Thymus (tissue), 14 donors: ENCODE measurements at places on chromosomes 7 and 10. TPM values are rescaled to one million over a fixed set of nuclear protein-coding genes. Genes with fewer than 3 reads are reported as not detected.

DNA sequence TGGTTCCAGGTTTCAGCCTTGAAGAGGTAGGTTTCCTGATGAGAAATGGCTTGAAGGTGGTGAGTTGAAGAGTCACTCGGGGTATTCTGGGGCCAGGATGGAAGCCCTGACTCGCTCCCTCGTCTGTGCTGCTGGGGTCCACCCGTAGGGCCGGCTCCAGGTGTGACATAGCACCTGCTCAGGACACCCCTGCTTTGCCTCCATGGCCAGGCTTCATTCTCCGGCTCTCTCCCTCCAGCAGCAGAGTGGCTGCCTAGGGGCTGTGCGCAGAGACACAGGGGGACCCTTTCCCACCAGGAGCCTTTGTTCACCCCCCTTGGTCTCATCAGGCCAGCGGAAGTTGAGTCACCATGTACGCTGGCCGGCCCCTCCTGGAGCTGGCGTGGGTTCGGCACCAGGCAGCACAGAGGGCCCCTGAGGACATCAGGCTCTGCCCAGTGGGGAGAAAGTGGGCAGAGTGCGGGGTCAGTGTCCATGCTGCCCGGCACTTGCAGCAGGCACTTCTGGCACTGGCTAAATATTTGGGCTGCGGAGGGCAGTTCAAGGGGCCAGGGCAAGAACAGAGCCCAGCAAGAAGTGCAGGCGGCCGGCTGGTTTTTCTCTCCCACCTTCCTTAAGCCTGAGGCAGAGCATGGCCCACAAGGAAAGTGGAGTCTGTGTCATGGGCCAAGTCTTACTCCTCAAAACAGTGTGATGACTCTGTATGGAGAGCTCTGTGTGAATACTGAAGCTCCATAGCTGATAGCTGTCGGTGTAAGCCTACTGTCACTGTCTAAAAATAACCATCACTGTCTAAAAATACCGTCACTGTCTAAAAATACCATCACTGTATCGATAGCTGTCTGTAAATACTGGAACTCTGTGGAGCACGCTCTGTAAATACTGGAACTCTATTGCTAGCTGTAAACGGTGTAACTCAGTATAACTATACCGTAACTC, 3.7 kb upstream of the PRKAR1B start:
- DNase-seq: no peak

- no peak for DNase-seq
Measured at GRCh38 chr10:104077663-104078151, 8.0 kb downstream of the COL17A1 start.

- no peak for DNase-seq
Measured at GRCh38 chr10:52082307-52082706, 231.8 kb upstream of the DKK1 start.

DNA sequence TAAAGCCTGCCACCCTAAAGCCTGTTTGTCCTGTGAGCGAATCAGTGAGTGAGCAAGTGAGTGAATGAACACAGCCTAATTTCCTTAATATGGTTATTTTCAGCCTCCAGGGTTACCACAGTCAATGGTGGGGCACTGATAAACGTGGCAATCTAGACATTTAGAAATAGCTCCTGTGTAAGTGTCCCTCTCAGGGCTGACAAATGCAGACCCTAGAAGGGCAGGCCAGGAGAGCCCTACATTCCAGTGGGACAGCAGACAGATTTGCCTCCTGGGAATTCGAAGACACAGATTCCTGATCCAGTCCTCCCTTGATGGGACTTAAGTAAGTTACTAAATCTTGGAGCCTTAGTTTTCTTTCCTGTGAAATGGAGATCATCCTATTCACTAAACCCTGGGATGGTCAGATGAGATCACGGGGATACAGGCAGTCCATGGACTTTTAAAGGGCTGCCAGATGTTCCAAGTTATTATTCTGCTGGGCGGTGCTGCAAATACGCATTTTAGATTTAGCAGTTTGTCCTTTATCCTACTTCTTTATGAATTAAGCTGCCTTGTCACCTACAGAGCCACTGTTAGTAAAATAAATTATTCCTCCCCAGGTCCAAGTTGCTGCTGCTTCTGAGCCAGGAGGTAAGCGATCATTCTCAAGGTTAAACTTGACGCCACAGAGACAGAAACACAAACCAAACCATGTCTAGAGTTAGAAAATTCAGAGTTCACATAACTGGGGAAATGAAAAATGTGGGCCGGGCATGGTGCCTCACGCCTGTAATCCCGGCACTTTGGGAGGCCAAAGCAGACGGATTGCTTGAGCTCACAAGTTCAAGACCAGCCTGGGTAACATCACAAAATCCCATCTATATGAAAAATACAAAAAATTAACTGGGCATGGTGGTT, 54.8 kb upstream of the TM9SF3 start:
- DNase-seq: no peak

GRCh38 chr7:134935701-134936100, 50.6 kb upstream of the AGBL3 start:
- no peak for DNase-seq

- DNase-seq: no peak
Measured at GRCh38 chr7:7569615-7570014, 2.9 kb downstream of the MIOS start.

DNA sequence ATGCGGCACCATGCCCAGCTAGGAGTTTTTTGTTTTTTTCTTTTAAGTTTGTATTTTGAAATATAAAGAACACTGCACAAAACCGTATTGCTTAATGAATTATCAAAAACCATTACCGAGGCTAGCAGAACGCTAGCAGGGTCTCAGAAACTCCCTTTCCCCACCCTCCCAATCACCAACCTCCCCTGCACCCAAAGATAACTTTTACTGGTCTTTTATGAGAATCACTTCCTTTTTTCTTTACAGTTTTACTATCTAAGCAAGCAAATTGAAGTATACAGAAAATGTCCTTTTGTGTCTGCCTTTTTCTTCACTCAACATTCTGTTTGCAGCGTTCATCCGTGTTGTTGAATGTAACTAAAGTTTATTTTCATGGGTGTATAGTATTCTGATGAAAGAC, 13.4 kb downstream of the HIP1 start:
- DNase-seq: no peak

GRCh38 chr7:109101332-109101731, 531.7 kb downstream of the DNAJB9 start:
- no peak for DNase-seq

DNA sequence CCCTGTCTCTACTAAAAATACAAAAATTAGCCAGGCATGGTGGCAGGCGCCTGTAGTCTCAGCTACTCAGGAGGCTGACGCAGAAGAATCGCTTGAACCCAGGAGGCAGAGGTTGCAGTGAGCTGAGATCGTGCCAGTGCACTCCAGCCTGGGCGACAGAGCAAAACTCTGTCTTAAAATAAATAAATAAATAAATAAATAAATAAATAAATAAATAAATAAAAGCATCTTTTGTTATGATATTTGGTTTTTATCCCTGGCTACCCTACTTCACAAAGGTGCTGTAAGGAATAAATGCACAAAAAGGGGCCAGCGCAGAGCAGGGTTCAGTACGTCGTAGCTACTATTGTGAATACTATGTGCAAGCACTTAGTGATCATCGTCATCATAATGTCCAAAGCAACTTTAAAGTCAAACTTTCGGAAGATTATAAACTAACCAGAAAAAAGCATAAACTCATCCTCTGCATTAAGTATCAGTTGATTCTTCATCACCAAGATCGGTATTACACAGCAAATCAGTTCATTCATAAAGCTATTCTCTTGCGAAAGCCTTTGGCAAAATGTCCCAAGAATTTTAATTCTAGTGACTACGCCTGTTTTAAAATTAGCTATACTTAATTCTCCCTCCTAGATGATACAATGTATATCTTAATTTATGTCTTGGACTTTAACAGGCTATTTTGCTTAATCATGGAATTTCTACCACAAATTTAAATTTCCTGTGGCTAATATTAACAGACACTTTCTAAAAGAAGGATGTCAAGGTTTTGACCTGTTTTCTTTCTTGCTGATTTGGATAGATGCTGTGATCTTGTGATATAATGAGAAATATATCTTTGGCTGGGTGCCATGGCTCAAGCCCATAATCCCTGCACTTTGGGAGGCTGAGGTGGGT, 7.6 kb upstream of the NFE2L3 start:
- DNase-seq: no peak

DNA sequence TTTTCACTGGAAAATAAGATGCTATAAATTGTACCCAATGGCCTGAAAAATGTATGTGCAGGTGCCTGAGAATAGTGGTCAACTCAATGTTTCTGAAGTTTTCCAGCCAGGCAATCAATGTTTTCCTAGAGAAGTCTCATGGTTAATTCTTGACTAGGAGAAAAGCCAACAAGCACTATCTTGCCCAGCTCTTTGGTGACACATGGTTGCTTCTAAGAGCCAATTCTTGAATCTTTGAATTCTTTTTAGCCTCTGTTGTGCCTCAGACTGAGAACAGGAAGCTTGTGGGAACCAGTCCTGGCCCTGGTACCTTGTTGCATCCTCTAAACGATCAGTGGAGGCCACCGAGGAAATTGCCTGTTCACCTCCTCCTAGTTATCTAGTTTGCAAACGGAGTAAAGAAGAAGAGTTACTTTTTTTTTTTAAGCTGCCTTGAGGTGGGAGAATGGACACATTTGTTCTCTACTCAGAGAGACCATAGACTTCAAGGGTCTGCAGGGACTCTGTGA, 144.0 kb upstream of the MKLN1 start:
- DNase-seq: no peak

- DNase-seq: no peak
Measured at GRCh38 chr7:94264756-94265155, 129.9 kb upstream of the COL1A2 start.

- DNase-seq: no peak
Measured at GRCh38 chr7:5425507-5426225, 2.0 kb upstream of the TNRC18 start.

DNA sequence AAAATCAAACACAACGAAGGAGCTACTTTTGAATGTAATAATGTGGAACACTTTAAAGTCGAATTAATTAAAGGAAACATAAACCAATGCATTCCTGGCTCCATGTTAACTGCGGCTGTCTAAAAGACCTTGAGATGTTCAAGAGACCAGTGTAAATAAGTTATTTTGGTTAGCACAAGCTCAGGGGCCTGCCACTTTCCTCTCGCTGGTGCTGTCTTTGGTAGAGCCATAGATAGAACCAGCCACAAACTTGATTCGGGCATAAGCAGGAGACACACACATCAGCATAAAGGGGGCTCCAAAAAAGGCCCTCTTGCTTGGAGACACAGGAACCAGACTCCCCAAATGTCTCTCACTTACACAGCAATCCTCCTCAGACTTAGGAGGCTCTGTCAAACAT, 121.6 kb upstream of the TBX20 start:
- DNase-seq: no peak

GRCh38 chr10:10914144-10914543, 103.5 kb upstream of the CELF2 start:
- no peak for DNase-seq

DNA sequence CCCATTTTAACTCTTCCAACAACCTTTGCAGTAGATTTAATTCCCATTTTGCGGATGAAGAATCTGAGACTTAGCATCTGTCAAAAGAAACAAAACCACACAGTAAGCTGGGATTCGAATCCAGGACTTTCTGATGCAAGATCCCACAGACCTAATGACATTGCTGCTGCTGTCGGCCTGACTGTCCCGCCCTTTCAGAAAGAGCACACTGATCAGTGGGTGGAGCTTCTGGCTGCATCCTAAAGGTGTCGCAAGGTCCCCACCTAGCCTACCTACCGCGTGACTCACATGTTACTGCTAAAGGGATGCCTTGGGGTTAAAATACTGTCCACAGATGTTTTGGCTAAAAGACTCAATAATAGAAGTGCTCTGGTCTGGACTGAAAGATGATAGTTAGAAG, 134.7 kb downstream of the EMX2 start:
- DNase-seq: no peak

DNA sequence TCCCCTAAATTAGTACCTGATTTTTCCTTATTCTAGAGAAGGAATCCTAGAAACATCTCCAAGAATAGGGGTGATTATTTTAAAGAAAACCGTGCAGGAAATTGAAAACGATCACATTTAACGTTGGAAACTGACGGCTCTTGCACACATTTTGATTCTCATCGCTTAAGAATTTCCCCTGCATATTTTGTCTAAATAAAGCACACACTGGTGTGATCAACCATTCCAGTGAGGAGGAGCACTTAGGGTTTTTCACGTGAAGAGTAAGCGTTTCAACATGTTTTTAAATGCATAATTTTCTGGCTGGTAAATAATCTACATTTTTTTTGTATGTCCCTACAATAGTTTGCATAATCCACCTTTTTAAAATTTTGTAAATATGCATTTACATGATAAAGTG, 229.7 kb upstream of the PFKP start:
- DNase-seq: no peak

GRCh38 chr10:70145166-70145665, 1.3 kb downstream of the TYSND1 start:
- DNase-seq: no peak

- no peak for DNase-seq
Measured at GRCh38 chr7:122849322-122849956, 36.8 kb downstream of the CADPS2 start.

- no peak for DNase-seq
Measured at GRCh38 chr10:110985497-110986275, 66.3 kb downstream of the SHOC2 start.

DNA sequence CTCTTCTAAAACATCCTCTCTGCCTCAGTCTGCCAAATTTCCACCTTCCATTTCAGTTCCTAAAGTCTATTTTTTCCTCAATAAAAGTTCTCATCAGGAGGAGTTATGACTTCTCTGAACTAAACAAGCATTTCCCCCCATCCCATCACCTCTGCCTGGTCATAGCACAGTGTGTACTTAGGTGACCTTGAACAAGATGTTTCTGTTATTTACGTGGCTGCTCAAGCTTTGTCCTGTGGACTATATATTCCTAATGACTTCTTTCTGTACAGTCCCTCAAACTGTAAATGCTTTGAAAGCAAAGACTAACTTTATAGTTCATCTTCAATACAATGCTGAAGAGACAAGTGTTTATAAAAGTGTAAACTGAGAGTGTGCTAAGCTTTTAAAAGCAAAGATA, 166.9 kb downstream of the CPEB3 start:
- no peak for DNase-seq

Gene CNPY1
- not detected for total RNA-seq

Gene CCDC7
- 31.0 TPM for total RNA-seq

Gene NUTM2E
- 0.42 TPM for total RNA-seq

Gene OR13A1
- total RNA-seq: 0.28 TPM

Gene LIPN
- total RNA-seq: 0.09 TPM

Gene SLC13A4
- 0.05 TPM for total RNA-seq

Gene ZNF488
- 0.24 TPM for total RNA-seq

Gene ARHGEF35
- total RNA-seq: 1.3 TPM

Gene SFTPA2
- 2.3 TPM for total RNA-seq

Gene KNDC1
- 0.19 TPM for total RNA-seq

Gene SPDYE6
- total RNA-seq: not detected

Gene AGK
- total RNA-seq: 25.6 TPM
